Foreskin keratinocyte (primary cell): ENCODE measurements at places on chromosomes 5 and 9. TPM values are rescaled to one million over a fixed set of nuclear protein-coding genes. Genes with fewer than 3 reads are reported as not detected.
A peak's percentile ranks its signal among the peaks of the same experiment; 100 is the strongest.

GRCh38 chr9:5895782-5896181 is 5.1 kb downstream of the MLANA start:
- no peak for DNase-seq

DNA sequence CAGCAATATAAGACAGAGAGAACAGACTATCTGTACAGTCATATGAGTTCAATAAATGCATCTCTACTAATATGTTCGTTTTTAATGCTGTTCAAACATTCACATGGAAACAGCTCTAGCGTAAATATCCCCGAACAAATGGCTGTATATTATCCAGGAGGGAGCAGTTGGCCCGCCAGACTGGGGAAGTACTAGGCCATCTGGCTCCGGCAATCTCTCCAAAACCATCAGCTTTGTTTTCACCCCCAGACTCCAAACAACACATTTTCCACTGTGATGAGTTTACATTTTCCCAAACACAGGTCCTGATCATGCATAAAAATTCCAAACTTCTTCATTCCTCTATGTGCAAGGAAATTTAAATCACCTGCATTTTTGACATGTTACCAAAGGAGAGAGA is 8.7 kb downstream of the EBF1 start:
- no peak for DNase-seq

GRCh38 chr9:127930231-127931091 is at the start of gene PIP5KL1:
TSS of gene PIP5KL1 (minus strand) at chr9:127930777. CDS start at chr9:127930752, 25 bp downstream.
- peak; percentile 60 for DNase-seq

- DNase-seq: no peak
Observed at GRCh38 chr5:149942199-149942598, 2.4 kb downstream of the PDE6A start.

- DNase-seq: no peak
Observed at GRCh38 chr9:33379666-33380389, 22.5 kb downstream of the AQP7 start.

GRCh38 chr5:54013556-54014194 is 296.7 kb downstream of the ARL15 start:
- DNase-seq: peak; percentile 69

GRCh38 chr5:95861864-95862561 is 39.5 kb upstream of the GLRX start:
- peak; percentile 74 for DNase-seq

GRCh38 chr5:42377496-42377895 is 45.7 kb upstream of the GHR start:
- DNase-seq: peak; percentile 54

GRCh38 chr9:33350310-33350709 is 52.1 kb downstream of the AQP7 start:
- peak; percentile 45 for DNase-seq

- no peak for DNase-seq
Observed at GRCh38 chr9:68683433-68683832, 21.6 kb upstream of the PIP5K1B start.

DNA sequence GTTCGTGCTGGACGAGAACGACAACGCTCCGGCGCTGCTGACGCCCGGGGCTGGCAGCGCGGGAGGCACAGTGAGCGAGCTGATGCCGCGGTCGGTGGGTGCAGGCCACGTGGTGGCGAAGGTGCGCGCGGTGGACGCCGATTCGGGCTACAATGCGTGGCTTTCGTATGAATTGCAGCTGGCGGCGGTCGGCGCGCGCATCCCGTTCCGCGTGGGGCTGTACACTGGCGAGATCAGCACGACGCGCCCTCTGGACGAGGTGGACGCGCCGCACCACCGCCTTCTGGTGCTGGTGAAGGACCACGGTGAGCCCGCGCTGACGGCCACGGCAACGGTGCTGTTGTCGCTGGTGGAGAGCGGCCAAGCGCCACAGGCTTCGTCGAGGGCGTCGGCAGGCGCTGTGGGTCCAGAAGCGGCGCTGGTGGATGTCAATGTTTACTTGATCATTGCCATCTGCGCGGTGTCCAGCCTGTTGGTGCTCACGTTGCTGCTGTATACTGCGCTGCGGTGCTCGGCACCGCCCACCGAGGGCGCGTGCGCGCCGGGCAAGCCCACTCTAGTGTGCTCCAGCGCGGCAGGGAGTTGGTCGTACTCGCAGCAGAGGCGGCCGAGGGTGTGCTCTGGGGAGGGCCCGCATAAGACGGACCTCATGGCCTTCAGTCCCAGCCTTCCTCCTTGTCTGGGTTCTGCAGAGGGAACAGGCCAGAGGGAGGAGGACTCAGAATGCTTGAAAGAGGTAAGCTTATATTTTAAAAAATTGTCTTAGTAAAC is 2.2 kb downstream of the PCDHA13 start:
- DNase-seq: no peak

DNA sequence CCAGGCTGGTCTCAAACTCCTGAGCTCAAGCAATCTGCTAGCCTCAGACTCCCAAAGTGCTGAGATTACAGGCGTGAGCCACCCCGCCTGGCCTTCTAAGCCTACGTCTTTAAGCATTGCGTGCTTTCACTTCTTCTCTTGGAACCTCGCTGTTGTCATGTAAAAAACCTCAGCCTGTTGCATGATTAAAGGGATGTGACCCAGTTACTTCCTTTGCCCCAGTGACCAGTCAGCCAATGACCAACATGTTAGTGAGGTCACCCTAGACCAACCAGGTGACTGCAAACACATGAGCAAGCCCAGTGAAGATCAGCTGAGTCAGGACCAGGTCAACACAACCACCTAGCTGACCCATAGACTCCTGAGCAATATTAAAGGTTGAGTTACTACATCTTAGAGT is 10.5 kb downstream of the KIF4B start:
- DNase-seq: no peak

DNA sequence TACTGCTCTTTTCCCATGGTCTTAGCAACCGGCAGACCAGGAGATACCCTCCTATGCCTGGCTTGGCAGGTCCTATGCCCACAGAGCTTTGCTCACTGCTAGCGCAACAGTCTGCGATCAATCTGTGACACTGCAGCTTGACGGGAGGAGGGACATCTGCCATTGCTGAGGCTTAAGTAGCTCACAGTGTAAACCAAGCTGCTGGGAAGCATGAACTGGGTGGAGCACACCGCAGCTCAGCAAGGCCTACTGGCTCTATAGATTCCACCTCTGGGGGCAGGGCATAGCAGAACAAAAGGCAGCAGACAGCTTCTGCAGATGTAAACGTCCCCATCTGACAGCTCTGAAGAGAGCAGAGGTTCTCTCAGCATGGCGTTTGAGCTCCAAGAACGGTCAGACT is 40.4 kb downstream of the MCTP1 start:
- no peak for DNase-seq

The OR13C3 gene
- not detected in 2 replicates for total RNA-seq

The TNFSF15 gene
- total RNA-seq: 1.4 and 4.3 TPM in 2 replicates

The NRG2 gene
- 0.42 and 0.58 TPM in 2 replicates for total RNA-seq

The CHSY3 gene
- total RNA-seq: 0.78 and 1.1 TPM in 2 replicates

The TMEM252 gene
- total RNA-seq: not detected in 2 replicates

The HTR4 gene
- total RNA-seq: not detected in 2 replicates

The ANKRD34B gene
- not detected in 2 replicates for total RNA-seq

The PCSK5 gene
- total RNA-seq: 1.2 and 1.9 TPM in 2 replicates

The EEIG1 gene
- total RNA-seq: 4.1 and 6.1 TPM in 2 replicates

The BRD3 gene
- 8.4 and 10.7 TPM in 2 replicates for total RNA-seq
